ENCODE measurements at places on chromosomes 5 and 9.
A peak's percentile ranks its signal among the peaks of the same experiment; 100 is the strongest.

DNA sequence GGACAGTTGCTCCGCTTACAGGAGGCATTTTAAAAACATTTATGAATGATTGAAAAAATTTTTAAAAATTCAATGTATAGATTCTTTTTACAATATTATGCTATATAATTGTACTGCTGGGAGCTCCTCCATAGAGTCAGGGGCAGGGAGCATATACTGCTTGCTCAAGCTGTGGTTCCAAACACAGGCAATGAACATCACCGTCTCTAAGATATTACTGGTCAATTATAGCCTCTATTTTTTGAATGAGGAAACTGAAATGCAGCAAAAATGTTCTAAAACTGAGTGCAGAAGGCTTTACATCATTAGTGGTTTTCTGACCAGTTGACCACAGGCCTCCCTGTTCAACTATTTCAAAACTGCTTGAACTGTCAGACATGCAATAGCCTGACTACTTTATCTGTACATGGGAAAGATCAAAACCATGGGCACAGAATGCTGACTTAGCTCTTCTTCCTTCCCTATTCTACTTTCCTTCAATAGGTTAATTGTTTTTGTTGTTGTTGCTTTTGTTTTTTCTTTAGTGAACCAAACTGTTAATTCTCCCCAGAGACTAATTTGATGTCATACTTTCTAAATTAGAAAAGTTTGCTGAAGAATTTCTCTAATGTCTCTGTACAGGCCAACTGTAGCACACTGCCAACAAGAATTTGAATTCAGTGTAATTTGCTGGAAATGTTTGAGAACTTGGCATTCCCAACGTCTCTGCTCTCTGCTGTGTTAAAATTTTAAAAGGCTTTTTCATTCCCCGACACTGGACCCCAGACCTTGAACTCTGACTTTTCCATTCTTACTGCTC lies 107.6 kb upstream of the MPDZ start:
- DNase-seq: no peak

DNA sequence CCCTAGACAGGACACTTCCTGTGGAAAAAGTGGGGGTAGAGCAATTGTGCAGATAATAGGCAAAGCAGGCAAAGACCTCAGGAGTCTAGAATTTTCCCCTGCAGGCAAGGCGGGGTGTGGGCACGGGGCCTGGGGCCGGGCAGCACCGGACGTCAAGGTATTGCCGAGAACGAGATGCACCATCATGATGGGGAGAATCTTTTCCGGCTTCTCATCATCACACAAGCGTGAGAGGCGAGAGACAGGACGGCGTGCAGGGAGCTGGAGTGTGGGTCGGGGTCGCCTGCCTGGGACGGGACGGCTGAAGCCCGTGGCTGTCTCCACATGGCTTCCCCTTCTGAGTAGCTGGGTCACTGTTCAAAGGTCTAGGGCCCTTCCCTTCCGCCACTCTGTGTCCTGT lies 44.5 kb downstream of the OLFM1 start:
- no peak for DNase-seq

DNA sequence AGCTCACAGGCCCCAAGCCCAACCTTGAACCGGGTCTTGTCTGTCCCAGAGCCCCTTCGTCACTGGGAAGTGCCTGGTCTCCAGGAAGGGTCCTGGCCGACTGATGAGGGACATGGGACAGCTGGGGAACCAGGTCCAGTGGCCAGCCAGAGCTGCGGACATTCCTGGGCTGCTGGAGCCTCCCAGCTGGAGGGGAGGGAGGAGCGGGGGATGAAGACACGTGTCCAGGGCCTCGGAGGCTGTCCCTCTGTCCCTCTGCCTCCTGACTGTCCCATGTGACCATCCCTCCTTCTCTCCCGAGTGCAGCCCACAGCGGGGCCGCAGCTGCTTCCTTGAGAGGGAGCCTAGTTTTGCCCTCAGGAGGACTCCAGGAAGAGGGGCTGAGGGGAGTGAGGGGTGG lies 41.7 kb upstream of the UBAC1 start:
- DNase-seq: no peak

GRCh38 chr5:179550511-179551342 lies at the start of gene RUFY1:
RUFY1 (plus strand) TSS chr5:179550554; CDS start chr5:179550570, 16 bp downstream.
- DNase-seq: peak; percentile 67

DNA sequence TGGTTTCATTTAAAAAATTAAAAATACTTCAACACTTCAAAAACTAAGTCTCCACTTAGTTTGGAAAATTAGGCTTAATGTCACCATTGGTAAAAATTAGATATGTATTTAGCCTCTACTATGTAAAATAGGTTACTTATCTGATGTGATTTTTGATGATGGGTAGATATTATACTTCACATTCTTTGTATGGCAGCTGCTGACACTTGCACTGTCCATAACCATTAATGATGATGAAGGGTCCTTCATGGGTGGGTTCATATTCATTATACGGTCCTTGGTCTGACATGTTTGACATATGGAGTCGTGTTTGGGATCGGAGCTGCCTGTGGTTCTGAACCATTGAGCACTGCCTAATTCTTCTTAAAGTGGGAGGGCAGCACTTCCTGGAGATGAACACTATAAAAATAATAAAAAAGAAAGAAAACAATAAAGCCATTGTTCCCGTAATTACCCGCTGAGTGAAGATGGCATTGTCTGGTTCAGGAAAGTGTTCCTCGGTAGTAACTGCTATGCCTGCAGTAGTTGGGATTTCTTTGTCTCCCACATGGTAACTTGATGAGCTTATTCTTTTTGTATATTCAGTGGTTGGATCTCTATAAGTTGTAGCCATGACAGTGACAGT lies 2.2 kb downstream of the LRRTM2 start:
- DNase-seq: no peak

GRCh38 chr5:174725991-174726601 lies 1.7 kb downstream of the MSX2 start:
- no peak for DNase-seq

GRCh38 chr5:39519566-39520231 lies 94.9 kb upstream of the DAB2 start:
- no peak for DNase-seq

DNA sequence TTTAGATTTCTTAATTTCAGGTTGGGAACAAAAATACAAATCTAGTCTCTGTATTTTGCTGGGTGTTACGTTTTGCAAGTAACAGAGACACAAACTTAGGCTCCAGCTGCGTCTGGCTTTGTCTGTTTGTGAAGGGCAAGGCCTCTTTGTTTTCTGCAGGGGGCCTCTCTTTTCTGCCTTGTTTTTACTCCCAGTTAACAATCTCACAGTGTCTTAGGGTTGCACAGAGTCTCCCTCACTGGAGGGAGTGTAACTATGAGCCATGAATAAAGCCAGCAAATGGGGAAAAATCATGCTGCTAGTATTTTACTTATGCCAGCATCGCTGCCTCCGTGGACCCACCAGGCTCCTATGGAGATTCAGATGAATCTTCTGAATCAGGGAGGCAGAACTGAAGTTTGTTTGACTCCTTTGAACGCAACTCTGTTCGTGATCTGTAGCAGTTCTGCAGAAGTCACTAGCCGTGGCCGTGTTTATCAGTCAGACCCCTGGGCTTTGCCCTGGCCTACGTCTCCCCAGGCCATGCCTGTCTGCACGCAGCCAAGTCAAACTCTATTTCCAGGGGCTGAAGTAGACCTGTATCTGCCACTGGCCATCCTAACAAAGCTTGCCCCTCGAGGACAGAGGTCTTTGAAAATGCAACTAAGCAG lies 77.2 kb downstream of the ATP10B start:
- DNase-seq: no peak

DNA sequence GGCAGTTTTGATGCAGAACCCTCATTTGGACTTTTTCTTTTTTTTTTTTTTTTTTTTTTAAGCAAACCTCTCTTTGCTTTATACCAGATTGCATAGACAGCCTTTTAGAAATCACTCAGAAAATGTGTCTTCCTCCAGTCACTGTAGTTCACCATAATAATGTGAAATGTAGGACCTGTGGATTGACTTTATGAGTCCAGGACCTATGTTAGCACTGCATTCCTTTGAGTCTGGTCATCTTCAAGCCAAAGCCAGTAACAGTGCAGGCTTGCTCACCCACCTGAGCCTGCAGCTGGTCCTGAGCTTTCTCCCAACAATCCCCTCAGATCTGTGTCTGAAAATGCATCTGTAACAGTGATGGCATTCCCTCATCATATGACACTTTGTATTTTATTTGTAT lies 110.7 kb upstream of the NFIL3 start:
- DNase-seq: no peak

DNA sequence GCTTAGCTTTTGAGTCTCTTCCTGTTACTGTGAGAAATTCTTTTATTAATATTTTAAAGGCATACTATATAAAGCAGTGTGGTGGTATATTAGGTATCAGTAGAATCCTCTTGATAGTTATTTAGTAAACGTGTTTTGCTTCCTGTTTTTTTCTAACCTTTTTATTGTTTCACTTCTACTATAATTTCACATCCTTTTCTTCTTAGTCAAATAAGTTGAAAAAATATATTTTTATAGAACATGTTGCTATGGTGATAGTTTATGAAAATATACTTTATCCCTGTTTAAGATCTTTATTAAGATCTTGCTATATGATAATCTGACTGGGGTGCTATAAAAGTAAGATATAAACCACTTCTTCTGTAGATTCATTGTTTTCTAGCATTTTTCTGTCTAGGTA lies 2.1 kb downstream of the POLK start:
- DNase-seq: no peak

DNA sequence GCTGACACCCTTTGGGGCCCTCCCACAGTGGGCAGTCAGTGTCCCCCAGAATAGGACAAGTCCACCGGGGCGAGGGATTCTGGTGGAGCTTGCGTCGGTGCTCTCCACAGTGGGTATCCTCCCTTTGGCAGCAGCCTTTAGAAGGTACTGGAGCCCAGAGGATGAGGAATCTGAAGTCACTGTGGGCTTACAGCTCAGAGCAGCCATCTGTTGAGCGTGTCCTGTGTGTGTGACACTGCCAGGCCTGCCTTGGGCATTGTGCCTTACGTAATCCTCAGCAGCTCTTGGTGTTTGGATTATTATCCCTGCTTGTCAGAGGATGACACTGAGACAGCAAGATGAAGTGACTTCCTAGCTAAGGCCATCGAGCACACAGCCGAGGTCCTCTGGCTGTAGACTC lies 12.6 kb downstream of the URM1 start:
- no peak for DNase-seq

DNA sequence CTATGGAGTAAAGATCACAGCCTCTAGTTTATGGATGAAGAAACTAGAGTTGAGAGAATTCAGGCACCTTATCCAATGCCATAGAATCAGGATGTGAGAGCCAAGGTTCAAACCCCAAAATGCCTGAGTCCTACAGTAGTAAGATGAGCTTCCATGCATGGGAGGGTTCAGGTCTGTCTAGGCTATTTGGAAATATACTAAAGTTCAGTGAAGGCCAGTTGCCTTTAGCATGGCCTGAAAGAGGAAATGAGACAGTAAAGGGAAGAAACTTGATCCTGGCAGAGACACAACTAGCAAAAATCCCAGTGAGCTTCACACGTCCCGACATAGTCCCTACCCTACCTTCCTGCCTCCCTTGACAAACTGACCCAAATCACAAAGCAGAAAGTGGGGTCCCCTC lies 317.0 kb downstream of the RASEF start:
- no peak for DNase-seq

- DNase-seq: no peak
Observed at GRCh38 chr9:70609542-70610286, 195.3 kb upstream of the KLF9 start.

- no peak for DNase-seq
Observed at GRCh38 chr9:90156318-90156717, 486.3 kb downstream of the DIRAS2 start.

- no peak for DNase-seq
Observed at GRCh38 chr5:75574791-75575190, 36.5 kb upstream of the ANKDD1B start.

GRCh38 chr5:173998531-173998930 lies 9.6 kb downstream of the C5orf47 start:
- no peak for DNase-seq

DNA sequence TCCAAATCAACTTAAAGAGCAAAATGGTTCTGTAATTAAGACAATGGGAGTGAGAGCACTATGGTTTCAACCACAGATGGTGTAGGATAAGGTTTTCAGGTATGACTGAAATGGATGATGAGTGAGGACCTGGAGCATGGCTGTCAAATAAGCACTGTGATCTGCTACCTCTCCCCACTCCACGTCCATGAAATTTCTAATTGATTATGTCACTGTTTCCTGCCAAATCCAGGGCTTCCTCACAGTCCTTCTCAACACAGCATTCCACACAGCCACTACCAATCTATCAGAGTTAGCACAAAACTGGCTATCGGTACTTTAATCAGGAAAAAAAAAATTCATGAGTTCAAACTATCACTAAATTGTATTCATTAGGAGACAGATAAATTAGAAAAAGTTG lies 420.4 kb upstream of the WWC1 start:
- DNase-seq: no peak

DNA sequence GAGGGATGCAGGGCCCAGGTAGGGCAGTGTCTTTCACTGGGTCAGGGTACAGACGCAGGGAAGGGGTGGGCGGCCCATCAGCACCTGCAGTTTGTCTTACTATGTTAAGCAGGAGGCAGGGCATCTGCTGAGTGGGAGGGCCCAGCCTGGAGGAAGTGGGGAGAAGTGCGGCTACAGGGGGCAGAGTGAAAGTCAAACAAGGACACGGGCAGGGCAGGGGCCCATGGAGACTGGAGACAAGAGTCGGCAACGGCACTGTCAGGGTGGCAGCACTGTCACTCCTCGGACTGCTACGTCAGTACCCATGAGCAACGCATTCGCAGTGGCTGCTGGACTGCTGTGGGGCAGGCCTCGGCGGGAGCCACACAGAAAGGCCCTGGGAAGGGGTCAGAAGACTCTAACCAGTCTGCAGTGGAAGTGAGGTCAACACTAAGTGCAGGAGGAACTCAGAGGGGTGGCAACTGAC lies 19.7 kb downstream of the CAMSAP1 start:
- no peak for DNase-seq

DNA sequence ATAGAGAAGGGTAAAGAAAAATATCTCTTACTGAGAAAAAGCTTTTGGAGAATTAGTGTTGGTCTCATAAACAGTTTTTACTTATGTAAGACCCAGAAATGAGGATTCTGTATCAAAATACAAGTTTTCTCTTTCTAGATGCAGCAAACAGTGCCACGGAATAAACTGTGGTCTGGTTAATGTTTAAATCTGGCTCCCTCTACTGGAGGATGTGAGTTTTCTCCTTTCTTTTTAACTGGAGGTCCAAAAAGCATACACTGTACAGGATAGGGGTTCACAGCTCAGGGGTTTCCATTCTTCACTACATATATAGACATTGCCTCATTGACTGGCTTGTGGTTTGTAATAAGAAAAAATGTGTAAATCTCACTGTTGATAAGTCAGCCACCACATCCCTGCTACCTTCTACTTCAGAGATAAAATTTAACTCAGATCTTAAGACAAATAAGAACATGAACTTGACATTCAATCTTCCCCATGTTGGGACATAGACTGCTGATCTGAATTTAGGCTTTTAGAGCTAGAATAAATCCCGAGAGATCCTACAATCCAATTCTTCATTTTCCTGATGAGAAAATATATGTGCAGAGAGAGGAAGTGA lies 98.9 kb downstream of the CFAP95 start:
- no peak for DNase-seq
